ENCODE measurements at places on chromosomes 1 and 21.

GRCh38 chr1:175713381-175713780, 30.0 kb downstream of the TNR start:
- DNase-seq = no peak

DNA sequence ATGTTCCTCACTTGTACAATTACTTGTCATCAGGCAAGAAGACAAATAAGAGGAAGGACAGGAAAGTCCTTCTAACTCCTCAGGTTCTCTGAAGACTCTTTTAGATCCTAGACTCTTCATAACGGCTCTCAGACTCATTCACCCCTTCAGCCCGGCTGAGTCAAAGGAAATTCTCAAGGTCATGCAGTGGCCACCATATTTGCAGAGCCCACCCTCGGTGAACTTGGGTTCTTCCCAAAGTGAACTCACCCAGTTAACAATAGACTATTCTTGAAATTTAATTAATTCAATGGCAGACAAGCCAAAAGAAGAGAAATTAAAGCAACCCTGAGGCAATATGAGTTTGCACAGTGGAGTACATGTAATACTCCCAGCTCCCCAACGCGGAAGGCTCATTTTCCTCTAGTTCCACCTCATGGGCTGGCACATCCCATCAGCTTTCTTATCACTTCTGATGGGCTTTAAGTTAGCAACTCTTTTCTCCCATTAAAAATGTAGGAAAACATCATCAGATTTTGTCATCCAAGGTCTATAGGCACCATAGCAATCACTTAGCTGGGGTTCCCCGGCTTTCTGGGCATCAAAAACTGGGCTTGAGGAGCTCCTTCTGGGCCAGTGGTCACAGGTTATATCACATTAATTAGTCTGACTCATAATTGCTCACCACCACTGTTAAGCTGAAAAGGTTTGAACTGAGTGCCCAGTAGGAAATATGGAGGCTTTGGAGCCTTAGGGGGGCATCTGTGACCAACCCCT, 27.8 kb upstream of the TIAM1 start:
- no peak for DNase-seq

DNA sequence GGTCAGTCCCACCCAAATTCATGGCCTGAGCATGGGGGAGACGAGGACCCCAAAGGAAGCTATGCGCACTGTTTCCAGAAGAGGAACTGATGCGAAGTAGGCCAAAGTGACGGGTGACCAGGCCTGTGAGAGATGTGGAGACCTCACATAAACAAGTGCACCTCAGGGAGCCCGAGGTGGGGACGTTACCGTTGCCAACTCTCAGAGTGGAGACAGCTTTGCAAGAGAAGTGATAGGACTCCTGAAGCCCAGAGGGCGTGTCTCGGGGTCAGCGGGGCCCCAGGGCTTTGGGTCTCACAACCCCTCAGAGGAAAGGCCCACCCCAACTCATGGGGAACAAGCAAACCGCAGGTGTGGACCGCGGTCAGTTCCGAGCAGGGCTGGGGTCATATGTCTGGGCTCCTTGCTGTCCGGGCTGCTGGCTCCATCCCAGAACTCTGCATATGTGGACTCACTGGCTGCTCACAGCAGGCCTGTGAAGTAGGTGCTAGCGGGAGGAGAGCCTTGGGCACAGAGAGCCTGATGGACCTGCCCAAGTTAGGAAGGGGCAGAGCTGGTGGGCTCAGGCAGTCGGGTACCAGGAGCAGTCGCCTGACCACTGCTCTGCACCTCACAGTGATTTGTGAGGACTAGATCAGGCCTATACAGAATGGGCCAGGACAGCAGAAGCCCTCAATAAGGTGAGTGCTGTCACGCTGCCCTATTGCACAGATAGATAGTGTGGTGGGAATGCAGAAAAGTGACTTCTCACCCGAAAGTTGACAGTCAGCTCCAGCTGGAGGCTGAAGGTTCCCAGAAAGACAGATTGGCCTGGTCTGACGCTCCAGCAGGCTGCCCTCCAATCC, 26.2 kb downstream of the STUM start:
- no peak for DNase-seq

- no peak for DNase-seq
Observed at GRCh38 chr1:1171546-1172340, 1.9 kb upstream of the TTLL10 start.

GRCh38 chr21:36115138-36115730, 19.6 kb upstream of the CBR3 start:
- DNase-seq = no peak

- DNase-seq = no peak
Observed at GRCh38 chr1:7638078-7638477, 133.0 kb upstream of the VAMP3 start.

DNA sequence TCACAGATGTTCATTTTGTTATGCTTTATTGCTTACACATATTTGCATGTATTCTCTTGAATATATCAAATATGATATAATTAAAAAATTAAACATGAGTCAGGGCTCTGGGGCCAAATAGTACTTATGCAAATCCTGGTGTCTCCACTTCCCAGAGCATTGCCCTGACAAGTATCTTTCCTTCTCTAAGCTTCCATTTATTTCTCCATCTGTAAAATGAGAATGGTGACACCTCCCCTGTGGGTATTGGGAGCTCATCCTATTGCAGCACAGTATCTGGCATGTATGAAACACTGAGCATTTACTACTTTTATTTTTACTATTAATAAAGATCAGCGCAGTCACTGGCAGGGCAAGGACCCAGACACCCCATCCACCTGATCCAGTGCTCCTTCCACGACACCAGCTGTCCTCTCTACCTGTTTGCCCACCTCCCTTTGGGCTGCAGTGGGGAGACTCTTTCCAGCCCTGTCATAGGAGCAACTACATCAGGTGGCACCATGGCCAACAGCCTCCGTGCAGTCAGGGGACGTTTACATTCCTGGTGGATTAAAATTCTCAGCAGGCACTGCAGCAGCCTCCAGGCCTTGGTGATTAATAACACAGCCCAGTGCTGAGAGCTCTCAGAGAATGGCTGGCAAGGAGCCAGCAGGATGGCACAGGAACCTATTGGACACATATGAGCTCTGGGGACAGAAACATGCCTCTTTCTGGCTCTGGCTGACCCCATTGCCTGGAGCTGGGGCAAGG, 113.0 kb downstream of the DMRTB1 start:
- peak; percentile 30 for DNase-seq

- DNase-seq = peak; percentile 29
Observed at GRCh38 chr21:25573409-25574206, 33.7 kb downstream of the MRPL39 start.

GRCh38 chr1:107829036-107829770, 135.8 kb downstream of the VAV3 start:
- no peak for DNase-seq

DNA sequence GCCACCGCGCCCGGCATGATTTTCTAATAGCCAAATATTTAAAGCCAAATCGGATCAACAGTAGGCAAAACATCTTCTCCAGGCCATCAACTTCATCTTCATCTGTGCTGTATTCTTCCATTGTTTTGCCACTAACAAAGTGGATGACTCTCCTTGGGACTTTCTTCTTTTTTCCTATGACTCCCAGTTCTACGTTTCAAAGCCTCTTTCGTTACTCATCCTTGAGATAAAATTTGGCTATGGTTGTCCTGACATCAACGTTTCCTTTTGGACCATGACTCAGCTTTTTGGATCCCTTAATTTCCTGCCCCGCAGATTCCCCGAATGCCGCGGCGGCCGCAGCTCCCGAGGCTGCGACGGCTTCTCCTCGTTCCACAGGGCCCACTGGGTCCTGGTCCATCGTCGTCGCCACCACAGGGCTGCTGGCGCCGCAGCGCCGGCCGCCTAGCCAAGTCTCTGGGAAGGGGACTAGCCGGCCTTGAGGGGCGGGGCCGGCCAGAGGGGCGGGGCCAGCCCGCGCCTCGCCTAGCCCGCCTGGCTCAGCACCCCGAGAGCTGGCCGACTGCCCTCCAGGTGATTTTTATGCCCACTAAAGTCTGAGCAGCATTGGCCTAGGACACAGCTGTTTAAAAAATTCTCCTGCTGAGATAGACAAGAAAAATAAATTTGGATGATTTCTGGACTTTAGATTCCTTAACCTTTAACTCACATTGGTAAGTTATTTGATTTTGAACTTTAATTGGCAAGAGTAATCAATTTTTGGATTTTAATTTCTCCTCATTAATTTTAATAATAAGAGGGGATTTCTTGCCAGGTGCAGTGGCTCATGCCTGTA, 93.9 kb downstream of the ADCY10 start:
- peak; percentile 85 for DNase-seq

GRCh38 chr1:244200596-244200995, 149.5 kb downstream of the ZBTB18 start:
- DNase-seq = no peak

GRCh38 chr1:156164125-156164831, 10.9 kb downstream of the SEMA4A start:
- DNase-seq = no peak

DNA sequence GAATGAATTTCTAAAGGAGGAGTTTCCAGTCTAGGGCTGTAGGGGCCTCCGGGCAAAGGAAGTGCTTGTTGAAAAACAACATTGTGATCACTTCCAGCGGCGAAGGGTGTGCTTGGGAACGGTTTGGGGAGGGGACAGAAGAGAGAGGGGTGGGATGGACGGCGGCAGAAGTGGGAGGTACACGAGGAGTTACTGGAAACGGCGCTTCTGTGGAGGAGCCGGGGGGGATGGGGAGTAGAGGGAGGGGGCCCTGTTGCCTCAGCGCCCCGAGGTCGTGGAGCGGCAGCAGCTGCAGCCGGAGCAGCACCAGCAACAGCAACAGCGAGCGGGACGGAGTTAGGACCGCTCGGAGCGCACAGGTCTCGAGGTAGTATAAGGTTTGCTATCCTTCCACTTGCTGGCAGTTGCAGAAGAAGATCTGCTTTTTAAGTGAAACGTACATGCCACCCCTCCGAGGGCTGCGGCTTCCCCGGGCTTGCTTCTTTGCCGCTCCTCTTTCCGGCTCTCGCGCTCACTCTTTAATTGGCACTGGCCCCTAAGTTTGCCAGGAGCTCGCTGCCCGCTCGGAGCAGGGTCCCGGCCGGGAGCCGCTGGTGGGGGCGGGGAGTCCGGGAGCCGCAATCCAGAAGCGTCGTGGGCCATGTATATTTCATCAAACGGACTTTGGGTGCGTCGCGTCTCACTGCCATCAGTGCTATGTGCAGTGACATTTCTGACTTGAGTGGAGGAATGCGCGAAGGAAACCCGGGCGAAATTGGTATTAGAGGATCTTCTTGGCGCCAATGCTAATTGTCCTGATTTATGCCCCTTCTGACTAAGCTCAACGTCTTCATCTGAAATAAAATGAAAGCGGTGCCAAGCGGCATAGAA, 771 bp upstream of the NTNG1 start:
- no peak for DNase-seq

DNA sequence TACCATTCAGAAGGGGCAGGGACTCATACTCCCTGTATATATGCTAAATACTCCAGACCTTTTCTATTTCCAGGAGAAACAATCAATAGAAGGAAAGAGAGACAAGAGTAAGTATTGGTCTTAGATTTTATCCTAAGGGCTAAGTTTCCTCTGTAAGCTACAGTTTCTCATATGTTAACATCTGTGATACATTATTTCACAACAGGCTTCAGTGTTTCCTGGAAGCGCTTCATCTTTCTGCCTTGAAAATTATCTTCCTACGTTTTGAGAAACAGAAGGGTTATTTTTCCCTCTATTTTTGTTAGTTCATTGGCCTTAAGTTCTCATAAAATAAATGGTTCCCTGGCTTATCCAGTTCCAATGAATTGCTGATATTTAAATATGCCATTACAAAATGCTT, 15.6 kb downstream of the FMO1 start:
- DNase-seq = no peak

- no peak for DNase-seq
Observed at GRCh38 chr1:203638950-203639349, 12.3 kb downstream of the ATP2B4 start.

GRCh38 chr1:29805122-29805895, 569.0 kb downstream of the PTPRU start:
- no peak for DNase-seq

DNA sequence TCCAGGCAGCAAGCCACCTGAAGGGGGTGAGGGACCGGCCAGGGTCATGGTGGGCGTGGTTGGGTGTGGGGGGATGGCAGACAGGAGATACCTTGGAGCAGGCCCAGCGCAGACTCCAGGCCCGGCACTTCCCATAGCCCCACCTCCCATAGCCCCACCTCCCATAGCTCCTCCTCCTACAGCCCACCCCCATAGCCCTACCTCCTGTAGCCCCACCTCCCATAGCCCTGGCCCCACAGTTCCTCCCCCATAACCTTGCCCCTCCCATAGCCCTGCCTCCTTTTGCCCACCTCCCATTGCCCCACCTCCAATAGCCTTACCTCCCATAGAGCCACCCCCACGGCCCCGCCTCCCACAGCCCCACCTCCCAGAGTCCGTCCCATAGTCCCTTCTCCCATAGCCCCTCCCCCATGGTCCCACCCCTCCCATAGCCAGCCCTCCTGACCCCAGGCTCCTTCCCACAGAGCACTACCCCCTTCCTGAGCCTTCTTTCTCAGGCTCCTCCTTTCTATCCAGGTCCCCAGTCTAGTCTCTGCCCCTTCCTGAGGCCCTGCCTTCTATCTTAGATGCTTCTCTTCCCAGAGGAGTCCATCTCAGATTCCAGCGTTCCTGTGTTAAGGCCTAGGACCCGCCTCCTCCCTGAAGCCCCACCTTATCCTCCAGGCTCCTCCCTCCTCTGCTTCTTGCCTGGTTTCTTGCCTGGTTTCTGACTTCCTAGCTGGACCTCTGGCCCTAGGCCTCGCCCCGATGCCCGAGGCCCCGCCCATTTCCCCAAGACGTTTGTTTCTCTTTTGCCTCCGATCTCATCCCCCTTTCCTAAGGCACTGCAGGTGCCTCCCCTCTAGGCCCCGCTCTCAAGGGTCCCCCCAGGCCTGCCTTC, 46.8 kb downstream of the PTPRU start:
- peak; percentile 92 for DNase-seq

GRCh38 chr1:22849770-22850169, 122.9 kb downstream of the LACTBL1 start:
- no peak for DNase-seq

GRCh38 chr1:32413507-32414185, 19.4 kb upstream of the BSDC1 start:
- DNase-seq = peak; percentile 43

- DNase-seq = no peak
Observed at GRCh38 chr1:39965044-39965443, 10.1 kb downstream of the MFSD2A start.

GRCh38 chr1:1972976-1973715, 30.4 kb downstream of the CFAP74 start:
- DNase-seq = no peak

- DNase-seq = no peak
Observed at GRCh38 chr1:14568716-14569355, 29.6 kb upstream of the KAZN start.

DNA sequence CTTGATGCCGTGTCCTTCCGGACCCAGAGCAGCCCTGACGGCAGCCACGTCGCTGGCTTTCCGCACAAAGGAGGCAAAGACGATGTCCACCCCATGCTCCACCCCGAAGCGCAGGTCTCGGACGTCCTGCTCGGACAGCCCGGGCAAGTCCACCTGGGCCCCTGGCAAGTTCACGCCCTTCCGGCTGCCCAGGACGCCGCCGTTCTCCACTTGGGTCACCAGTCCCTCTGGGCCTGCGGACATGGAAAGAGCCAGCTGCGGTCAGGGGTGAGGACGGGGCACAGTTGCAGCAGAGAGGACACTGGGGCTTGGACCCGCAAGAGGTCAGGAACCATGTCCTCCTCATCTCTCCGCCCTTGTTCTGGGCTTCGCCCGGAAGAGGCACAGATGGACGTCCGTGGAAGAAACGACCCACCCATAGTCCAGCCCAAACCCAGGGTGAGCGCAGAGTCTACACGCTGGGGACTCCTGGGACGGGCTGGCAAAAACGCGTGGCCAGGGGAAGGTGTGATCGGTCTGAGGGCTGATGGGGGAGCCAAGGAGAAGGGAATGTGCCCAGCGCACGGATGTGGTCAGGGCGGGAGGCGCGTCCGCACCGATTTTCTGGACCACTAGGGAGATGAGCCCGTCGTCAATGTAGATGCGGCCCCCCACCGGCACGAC, 6.6 kb downstream of the PKLR start:
- DNase-seq = no peak

Measured in A549 (cell line).